ENCODE measurements at places on chromosomes 4 and X.

- no peak for DNase-seq
Measured at GRCh38 chrX:18789916-18790315, 82.5 kb downstream of the PPEF1 start.

GRCh38 chr4:2928242-2929176 lies 34.7 kb downstream of the NOP14 start:
- no peak for DNase-seq

GRCh38 chrX:111520506-111520905 lies 9.1 kb downstream of the SERTM2 start:
- DNase-seq: no peak

GRCh38 chr4:137065311-137065710 lies 467.0 kb downstream of the PCDH18 start:
- no peak for DNase-seq

- DNase-seq: no peak
Measured at GRCh38 chr4:106425576-106425975, 57.0 kb upstream of the GIMD1 start.

DNA sequence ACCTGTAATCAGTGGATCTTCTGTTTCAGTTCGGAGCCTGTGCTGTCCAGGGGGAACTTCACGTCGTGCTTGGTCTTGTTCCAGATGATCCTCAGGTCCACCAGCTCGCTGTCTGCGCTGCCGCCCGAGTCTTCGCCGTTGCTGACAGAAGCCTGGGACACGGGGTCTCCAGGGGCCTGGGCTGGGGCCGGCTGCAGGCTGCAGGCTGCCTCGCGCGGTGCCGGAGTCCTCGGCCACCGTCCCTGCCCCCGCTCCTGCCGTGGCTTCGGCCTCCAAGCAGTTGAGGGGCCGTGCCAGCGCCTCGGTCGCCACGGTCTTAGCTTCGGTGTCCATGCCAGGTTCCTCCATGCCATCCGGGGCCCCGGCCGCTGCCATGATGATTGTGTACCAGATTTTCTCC lies 37.3 kb upstream of the CCNI start:
- no peak for DNase-seq

- DNase-seq: no peak
Measured at GRCh38 chrX:45731448-45731847, 530.8 kb upstream of the DIPK2B start.

DNA sequence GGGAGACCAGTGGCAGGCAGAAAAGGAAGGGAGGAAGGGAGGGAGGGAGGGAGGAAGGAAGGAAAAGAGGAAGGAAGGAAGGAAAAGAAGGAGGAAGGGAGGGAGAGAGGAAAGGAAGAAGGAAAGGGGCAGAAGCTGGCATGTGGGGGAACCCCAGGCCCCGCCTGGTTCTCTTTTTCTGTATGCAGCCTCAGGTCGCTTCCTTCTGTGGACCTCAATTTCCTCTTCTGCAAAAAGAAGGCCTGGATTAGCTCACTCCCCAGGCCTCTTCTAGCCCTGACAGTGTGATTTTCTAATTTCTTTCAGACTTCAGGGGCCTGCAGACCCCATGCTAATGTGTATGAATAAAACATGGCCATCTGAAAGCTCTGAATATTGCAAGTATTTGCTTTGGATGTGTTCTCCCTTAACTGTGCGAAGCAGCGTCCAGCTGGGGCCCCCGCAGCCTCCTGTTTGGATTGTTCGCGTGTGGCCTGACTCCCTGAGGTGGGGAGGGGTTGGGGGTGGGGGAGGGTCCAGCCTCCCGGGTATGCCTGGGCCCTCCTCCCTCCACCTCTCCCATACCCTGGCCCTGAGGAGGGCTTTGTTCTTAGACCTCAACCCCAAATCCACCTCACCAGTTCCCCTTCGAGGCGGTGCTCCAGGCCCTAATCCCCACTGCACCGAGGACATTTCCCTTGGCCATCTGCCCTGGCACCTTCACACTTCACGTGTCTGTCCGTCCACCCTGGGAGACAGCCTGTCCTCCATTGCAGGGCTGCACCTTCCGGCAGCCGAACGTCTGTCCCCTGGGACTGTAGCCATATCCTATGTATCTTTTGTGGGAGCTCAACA lies 199.9 kb upstream of the ATP6AP2 start:
- no peak for DNase-seq

- no peak for DNase-seq
Measured at GRCh38 chr4:47717188-47717587, 120.7 kb downstream of the CORIN start.

GRCh38 chrX:53093177-53093655 lies 726 bp upstream of the KANTR start:
- DNase-seq: peak; percentile 85

DNA sequence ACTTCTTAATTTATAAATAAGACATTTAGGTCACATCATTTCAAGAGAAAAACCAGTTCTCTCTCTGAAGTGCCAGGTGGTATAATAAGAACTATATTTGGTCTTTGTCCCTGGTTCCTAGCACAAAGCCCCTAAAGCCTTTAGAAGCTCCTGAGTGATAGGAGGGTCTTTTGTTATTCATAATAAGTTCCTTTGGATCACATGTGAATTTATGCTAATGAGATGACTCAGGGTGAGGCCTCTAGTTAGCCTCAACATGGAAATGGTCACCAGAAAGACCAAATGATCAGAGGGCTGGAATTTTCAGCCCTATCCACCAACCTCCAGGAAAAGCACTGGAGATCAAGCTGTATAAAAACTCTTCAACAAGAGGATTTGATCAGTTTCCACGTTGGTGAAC lies 68.1 kb upstream of the BLTP1 start:
- no peak for DNase-seq

DNA sequence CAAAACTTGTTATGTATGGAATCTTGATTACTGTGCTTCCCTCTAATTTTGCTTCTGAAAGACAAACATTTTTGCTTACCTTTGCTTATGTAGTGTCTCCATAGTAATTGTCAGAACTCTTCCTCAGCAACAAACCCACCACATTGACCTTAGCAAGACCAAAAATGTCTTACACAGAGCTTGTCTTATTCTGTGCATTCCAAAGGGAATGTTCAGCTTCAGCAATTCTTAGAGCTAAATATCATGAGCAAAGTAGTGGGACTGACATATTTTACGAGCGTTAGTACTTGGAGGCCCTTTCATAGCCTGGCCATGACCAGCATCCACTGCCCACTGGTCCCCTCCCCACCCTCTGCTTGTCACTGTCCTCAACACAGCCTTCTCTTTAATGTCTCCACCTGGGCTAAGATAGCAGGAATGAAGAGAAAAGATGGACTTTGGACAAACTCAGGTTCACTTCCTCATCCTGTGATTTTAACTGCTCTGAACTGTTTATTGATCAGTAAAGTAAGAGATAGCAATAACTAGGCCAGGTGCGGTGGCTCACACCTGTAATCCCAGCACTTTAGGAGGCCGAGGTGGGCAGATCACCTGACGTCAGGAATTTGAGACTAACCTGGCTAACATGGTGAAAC lies 15.5 kb upstream of the SH3D19 start:
- DNase-seq: no peak

- no peak for DNase-seq
Measured at GRCh38 chrX:39175418-39176057, 374.3 kb downstream of the MID1IP1 start.

GRCh38 chrX:148670277-148670676 lies 169.9 kb downstream of the AFF2 start:
- no peak for DNase-seq

DNA sequence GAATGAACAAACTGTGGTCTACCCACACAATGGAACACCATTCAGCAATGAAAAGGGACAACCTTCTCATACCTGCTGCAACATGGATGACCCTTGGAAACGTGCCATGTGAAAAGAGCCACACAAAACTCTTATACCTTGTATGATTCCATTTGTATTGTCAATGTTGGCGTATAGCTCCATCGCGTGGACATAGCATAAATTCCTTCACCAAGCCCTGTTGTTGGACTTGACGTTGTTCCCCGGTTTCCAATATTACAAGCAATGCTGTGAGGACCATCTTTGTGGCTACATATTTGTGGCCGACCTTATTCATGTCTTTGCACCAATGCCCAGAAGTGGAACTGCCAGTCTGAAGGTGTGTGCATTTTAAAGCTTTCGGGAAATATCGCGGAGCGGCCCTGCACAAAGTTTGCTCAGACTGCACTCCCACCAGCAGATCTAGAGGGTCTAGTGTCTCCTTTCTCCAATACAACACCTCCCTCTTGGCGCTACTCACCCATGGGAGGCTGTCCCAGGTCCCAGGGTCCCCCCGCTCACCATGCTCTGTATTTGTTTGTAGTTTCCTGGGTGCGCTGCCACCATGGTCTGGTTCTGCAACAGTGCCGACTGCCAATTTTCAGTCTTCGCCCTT lies at the start of gene CLDN34:
Gene CLDN34, plus strand, starts transcription at position 584 of the 634 bp plus-strand sequence. Its CDS starts 0 bp downstream, at position 584.
- no peak for DNase-seq

DNA sequence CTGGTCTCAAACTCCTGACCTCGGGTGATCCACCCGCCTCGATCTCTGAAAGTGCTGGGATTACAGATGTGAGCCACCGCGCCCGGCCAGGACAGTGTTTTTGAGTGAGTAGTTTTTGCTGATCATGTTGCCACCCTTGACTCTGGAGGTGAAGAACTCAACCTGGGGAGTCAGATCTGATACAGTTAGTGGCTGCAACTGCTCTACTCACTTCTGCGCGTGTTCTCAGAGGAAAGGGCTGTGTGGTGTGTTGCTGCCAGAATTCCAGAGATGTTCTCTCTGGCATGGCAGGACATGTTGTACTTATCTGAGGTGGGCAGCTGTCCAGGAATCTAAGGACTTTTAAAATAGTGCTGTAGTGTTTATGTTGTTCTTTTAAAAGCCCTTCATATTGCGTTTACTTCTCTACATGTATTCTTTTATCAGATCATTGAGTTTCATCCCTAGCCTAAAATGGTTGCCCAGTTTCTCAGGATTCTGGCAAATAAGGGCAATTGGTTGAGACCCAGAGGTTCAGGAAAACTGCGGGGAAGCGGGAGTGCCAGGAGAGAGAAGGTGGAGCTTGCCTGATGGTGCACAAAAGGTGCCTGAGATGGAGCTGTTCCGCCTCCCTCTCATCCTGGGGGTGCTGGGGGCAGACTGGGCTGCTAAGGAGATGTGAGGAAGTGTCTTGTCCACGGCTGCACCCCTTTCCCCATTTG lies 97.7 kb downstream of the ARHGAP10 start:
- DNase-seq: peak; percentile 54

DNA sequence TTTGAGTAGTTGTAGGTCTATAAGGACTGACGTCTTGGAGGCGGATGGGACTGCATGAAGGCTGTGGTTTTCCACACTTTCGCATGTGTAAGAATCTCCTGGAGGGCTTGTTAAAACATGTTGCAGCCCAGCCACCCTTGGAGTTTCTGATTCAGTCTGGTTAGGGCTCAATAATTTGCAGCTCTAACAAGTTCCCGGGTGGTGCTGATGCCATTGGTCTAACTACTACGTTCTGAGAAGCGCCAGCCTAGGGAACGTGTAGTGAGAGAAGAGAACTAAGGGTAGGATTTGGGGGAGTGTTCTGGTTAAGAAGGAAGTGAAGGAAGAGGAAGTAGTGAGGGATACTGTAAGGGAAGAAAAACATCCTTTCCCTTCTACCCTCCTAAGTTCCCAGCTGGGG lies 138.9 kb downstream of the LARP7 start:
- no peak for DNase-seq

DNA sequence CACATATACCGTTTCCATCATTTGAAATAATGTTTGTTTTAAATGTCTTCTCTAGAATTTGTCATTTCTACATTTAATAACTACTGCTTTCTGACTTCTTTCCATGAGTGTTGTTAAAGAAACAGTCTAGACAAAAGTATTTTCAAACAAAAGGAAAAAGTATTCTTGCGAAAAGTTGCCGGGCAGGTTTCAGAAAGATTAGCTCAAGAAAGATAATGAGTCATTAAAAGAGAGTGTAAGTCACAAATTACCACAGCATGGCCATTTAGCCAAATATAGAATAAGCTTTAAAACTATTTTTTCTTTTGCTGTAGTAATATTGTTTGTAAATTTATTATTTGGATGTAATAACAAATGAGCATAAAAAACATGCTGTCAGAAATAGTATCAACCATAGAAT lies 493.0 kb downstream of the TLL1 start:
- no peak for DNase-seq

Data from left cardiac atrium (tissue), 4 donors.